ENCODE measurements at places on chromosomes 2 and 18. TPM values are rescaled to one million over a fixed set of nuclear protein-coding genes. Genes with fewer than 3 reads are reported as not detected.

DNA sequence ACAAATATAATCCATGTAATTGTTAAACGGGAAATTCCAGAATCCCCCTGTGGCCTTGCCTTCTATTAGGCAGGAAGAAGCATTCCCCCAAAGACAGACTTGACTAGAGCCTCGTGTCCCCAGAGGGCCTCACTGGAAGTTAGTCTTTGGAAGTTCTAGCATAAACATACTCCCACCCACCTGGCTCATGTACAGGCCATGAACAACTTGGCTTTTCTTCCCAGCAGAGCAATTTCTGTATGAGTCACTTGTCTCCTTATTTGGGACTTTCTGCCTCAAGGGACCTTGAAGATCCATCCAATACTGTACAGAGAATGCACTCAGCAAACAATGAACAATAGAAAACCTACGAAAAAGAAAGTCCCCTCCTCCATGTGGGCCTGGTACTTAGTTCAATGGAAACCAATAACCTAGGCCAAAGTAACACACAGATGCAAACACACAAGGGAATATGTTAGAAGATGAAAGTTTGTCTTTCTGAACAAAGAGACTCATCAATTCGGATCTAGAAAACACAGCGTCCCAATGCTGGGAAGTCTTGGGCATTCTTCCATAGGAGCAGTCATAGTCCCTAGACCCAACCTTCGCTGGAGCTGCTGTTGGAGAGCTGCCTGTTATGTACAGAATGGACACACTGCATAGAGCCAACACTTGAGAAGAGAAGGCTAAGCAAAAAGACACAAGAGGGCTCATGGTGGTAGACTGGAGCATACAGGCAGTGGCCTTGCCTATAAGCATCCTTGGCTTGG lies 303.5 kb downstream of the HRH4 start:
- DNase-seq = no peak

DNA sequence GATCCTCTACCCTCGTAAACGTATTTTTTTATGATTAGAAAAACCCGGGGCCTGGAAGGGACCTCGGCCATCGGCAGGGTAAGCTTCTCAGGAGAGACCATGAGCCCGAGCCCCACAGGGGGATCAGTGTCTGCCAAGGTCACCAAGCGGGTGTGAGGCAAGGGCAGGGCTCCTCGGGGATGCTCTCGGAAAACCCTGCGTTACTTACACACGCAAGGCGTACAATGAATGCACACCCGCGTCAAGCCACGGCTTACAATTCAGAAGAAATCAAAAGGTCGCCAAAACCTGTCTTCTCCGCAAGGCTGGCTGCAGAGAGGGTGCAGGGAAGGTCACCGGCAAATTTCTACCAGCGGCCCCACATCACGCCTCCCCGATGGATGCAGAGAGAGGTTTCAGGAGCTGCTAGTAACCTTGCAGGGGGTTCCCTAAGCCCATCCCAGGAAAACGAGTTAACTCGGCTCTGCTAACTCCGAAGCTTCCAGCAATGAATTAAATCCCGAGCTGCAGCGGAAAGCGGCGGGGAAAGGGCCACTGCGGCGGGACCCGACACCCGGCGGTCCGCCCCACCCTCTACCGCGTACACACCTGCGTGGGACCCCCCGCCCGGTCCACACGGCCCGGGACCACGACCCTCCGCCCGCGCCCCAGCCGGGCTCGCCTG lies 638 bp downstream of the ST3GAL5 start:
- DNase-seq = peak; percentile 55

DNA sequence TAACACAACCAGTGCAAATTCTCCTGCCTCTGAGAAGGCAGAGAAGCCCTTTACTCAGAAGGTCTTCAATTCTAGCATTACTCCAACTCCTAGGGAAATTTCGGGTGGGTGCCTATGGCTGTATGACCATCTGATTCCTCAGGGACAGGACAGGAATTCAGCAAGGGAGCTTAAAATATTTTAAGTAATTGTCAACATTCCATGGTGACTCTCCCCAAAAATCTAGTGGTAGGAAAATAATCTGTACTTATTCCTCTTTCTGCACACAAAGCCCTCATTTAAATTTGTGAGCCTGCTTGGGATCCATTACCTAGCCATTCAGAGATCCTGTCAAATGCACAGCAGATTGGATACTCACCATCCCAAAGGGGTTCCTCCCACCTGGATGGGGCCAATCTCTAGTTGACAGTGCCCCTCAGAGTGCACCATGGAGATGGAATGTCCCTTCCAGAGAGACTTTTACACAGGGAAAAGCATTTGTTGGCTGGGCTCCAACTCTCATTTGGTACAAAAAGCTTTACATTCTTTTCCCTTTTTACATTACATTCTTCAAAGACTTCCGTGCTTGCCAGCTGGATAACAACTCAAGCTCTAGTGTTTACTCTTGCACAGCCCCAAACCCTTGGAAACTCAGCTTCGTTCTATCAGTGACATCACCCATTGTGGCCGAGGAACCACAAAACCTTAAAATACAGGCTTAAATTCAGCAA lies 3.1 kb upstream of the TMEM150A start:
- DNase-seq = no peak

DNA sequence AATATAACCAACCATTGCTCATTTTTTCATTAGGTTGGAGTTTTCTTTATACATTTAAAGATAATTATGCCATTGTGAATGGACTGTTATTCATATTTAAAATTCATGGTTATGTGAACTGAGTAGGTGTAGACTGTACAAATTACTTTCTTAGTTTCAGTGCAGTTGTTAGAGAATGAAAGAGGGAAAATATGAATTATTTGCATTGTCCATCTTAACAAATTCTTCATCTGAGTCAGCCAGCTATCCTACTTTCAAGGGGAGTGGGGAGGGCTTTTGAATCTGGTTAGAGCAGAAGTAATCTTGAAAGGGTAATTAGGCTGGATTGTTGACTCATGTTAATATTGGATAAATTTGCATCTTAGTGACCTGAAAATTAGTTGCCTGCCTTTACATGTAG lies 212.0 kb downstream of the MCFD2 start:
- DNase-seq = no peak

The KCNG2 gene
- total RNA-seq = not detected

The LIMS4 gene
- not detected for total RNA-seq

Data from left lobe of liver (tissue), 2 donors.